ENCODE measurements at places on chromosomes 2 and 18. TPM values are rescaled to one million over a fixed set of nuclear protein-coding genes. Genes with fewer than 3 reads are reported as not detected.

The REG3G gene
- not detected for total RNA-seq

The LIPG gene
- 0.77 TPM for total RNA-seq

The OTX1 gene
- total RNA-seq = 0.62 TPM

The MARCHF4 gene
- total RNA-seq = not detected

The TMEM150A gene
- 21.5 TPM for total RNA-seq

The LNPK gene
- 13.9 TPM for total RNA-seq

The ERICH2 gene
- not detected for total RNA-seq

The SLC38A11 gene
- 0.49 TPM for total RNA-seq

The GPC1 gene
- 73.9 TPM for total RNA-seq

The MFSD2B gene
- total RNA-seq = 0.39 TPM

The RAPGEF4 gene
- total RNA-seq = 3.1 TPM

The ELP2 gene
- 35.6 TPM for total RNA-seq

The CD226 gene
- total RNA-seq = 0.66 TPM

The RAMP1 gene
- total RNA-seq = 260 TPM

The SOX11 gene
- 0.87 TPM for total RNA-seq

The RND3 gene
- 154 TPM for total RNA-seq

The FOXD4L1 gene
- not detected for total RNA-seq

The CCDC93 gene
- total RNA-seq = 15.4 TPM

The MYO5B gene
- 18.3 TPM for total RNA-seq

The CCDC102B gene
- 3.8 TPM for total RNA-seq

The TCF23 gene
- total RNA-seq = 0.13 TPM

The CCDC138 gene
- 2.2 TPM for total RNA-seq

The NEDD4L gene
- 50.9 TPM for total RNA-seq

The MLPH gene
- 8.9 TPM for total RNA-seq

The PLGLB2 gene
- 0.47 TPM for total RNA-seq

The DQX1 gene
- not detected for total RNA-seq

The RBMS1 gene
- total RNA-seq = 91.0 TPM

The NAT8 gene
- not detected for total RNA-seq

The CCDC121 gene
- total RNA-seq = 14.0 TPM

The KATNAL2 gene
- total RNA-seq = 4.0 TPM

The PROKR1 gene
- not detected for total RNA-seq

The ELOA2 gene
- not detected for total RNA-seq

The GKN2 gene
- not detected for total RNA-seq

The LYPD1 gene
- total RNA-seq = 1.1 TPM

The ANKRD53 gene
- total RNA-seq = 0.93 TPM

The PID1 gene
- 61.0 TPM for total RNA-seq

All from gastroesophageal sphincter (tissue), 4 donors.